GM23248 (cell line): ENCODE measurements at places on chromosomes 2 and 18.

DNA sequence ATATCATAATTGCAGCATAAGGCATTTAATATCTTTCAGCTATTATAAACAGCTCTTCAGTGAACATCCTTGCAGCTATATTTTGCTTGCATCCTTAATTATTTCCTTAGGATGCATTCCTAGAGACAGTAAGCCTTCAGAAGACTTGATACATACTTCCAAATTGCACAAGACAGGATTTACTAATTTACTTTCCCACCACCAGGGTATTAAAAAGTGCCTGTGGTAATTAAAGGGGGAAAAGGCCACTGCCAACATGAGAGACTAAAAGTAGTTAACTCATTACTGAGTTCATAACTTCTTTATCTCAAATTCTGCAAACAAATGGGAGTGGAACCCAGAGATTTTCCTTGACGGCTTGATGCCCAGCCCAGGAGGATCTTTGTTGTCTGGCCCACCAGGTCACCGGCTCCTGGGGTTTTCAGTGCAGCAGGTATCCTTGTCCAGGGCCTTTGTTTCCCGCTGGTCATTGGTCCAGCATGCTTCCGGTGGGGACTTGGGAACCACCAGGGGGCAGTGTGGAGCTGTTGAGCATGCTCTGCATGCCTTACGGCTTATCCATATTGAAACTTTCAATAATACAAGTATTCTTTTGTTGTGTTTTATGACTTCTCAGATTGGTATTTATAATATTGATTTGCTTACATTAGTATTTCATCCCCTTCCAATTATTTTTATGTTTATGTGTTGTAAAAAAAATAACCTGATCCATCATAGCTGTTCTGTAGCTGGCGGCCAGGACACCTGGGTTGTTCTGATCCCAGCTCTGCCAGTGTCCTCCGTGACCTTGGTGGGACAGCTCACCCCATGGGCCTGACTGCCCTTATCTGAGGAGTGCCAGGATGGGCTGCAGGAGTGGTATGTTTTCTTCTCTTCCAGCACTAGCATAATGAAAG is 61.4 kb downstream of the TGOLN2 start:
- peak; percentile 68 for DNase-seq

- no peak for DNase-seq
Observed at GRCh38 chr2:8551622-8552074, 130.2 kb upstream of the ID2 start.

GRCh38 chr18:74724186-74724585 is 126.5 kb downstream of the ZNF407 start:
- DNase-seq: peak; percentile 81

GRCh38 chr2:11554399-11554716 is 20.5 kb downstream of the GREB1 start:
- no peak for DNase-seq

DNA sequence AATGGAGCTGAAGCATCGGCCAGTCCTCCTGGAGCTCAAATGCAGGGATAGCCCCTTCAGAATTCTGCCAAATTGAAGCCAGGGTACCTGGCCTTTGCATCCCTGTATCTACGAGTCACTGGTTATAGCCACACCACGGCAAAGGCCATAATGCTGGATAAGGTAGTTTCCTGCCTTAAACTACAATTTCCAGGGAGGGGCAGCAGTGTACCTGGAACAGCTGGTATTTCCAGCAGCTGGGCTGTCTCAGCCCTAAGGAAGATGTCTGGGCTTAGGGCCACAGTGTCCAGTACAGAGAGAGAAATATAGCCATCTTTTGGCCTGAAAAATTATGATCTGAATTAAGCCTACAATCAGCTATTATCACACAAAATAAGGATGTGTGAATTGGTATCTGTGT is 180.3 kb downstream of the GCA start:
- DNase-seq: no peak

GRCh38 chr18:76686737-76687231 is 135.6 kb upstream of the ZNF236 start:
- DNase-seq: peak; percentile 78
